ENCODE measurements at places on chromosomes 3 and 15. TPM values are rescaled to one million over a fixed set of nuclear protein-coding genes. Genes with fewer than 3 reads are reported as not detected.

Gene GABRB3
- total RNA-seq: 0.96 TPM

Gene IGSF11
- not detected for total RNA-seq

Gene APOD
- total RNA-seq: not detected

Gene NR2E3
- not detected for total RNA-seq

Gene KCNAB1
- not detected for total RNA-seq

Gene CACNA2D3
- total RNA-seq: 0.17 TPM

Gene ONECUT1
- not detected for total RNA-seq

Gene CPLX3
- not detected for total RNA-seq

Gene RYR3
- 0.50 TPM for total RNA-seq

Gene KNG1
- not detected for total RNA-seq

Gene KLHL40
- total RNA-seq: not detected

Gene C3orf49
- not detected for total RNA-seq

Gene CXCR6
- not detected for total RNA-seq

Gene CRABP1
- not detected for total RNA-seq

Gene RTP1
- total RNA-seq: not detected

Gene DLEC1
- total RNA-seq: not detected

Gene CRBN
- 39.6 TPM for total RNA-seq

Gene CAPN3
- total RNA-seq: 3.7 TPM

Gene HDGFL3
- total RNA-seq: 77.3 TPM

Gene TERC
- 246 TPM for total RNA-seq

Gene CHRNA3
- 0.46 TPM for total RNA-seq

Gene OCA2
- under 0.01 TPM for total RNA-seq

Gene HMG20A
- 22.3 TPM for total RNA-seq

Gene KBTBD13
- total RNA-seq: not detected

Gene ALG1L2
- total RNA-seq: not detected

Gene KLHL6
- total RNA-seq: not detected

Gene HCLS1
- total RNA-seq: 0.92 TPM

Gene LCMT2
- total RNA-seq: 7.8 TPM

Gene ERC2
- 17.0 TPM for total RNA-seq

Gene ARPP21
- total RNA-seq: 0.14 TPM

Gene MB21D2
- total RNA-seq: 18.9 TPM

Gene GXYLT2
- 9.3 TPM for total RNA-seq

Gene RAD51
- 1.3 TPM for total RNA-seq

Gene MCF2L2
- total RNA-seq: 0.84 TPM

Gene TMEM45A
- total RNA-seq: 10.5 TPM

Gene CDCP1
- total RNA-seq: 82.0 TPM

Gene GASK1A
- 2.3 TPM for total RNA-seq

Gene GRAMD1C
- 2.0 TPM for total RNA-seq

Gene LDHAL6B
- total RNA-seq: not detected

Gene PPP1R14D
- not detected for total RNA-seq

Gene GOLGA8R
- total RNA-seq: 1.0 TPM

Gene CAMP
- not detected for total RNA-seq

Gene GOLGA8G
- total RNA-seq: not detected

Gene DPPA2
- total RNA-seq: not detected

Gene CFAP100
- total RNA-seq: not detected

Gene CADM2
- 0.14 TPM for total RNA-seq

Gene PIGZ
- 0.88 TPM for total RNA-seq

Gene ADIPOQ
- total RNA-seq: not detected

Gene IL17RD
- 28.7 TPM for total RNA-seq

Measured in kidney epithelial cell (primary cell).